Neural crest cell (in vitro differentiated cells): ENCODE measurements at places on chromosomes 1 and 21. TPM values are rescaled to one million over a fixed set of nuclear protein-coding genes. Genes with fewer than 3 reads are reported as not detected.

PBX1 gene
- total RNA-seq: 68.9 and 71.7 TPM in 2 replicates

DNA sequence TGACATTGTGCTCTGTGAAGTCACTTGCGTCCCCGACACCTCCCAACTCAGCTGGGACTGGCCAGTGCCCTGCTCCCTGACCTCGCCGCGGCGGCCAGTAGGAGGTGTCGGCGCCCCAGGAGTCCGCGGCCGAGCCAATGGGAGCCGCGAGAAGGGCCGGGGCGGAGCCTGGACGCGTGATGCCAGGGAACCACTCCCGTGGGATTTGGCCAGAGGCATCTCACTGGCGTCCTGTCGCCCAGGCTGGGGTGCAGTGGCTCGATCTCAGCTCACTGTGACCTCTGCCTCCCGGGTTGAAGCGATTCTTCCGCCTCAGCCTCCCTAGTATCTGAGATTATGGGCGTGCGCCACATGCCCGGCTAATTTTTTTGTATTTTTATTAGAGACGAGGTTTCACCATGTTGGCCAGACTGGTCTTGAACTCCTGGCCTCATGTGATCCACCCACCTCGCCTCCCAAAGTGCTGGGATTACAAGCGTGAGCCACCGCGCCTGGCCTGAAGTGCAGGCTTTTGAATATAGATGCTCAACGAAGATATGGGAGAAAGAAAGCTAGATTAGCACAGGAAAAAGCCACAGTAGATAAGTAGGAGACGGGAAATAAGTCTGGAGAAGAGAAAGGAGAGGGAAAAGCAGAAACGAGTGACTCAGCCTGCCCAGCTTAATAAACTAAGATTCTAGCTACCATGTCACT, 38.0 kb downstream of the ZBTB8OS start:
- H3K4me1 ChIP-seq: peaks cover 9% of the 10 kb centered on the region
- H3K27me3 ChIP-seq: no peaks in the 10 kb centered on the region
- H3K27ac ChIP-seq: no peak overlapping the region
- no peaks in the 10 kb centered on the region for H3K36me3 ChIP-seq

SLC6A9 gene
- 20.9 and 22.8 TPM in 2 replicates for total RNA-seq

DNA sequence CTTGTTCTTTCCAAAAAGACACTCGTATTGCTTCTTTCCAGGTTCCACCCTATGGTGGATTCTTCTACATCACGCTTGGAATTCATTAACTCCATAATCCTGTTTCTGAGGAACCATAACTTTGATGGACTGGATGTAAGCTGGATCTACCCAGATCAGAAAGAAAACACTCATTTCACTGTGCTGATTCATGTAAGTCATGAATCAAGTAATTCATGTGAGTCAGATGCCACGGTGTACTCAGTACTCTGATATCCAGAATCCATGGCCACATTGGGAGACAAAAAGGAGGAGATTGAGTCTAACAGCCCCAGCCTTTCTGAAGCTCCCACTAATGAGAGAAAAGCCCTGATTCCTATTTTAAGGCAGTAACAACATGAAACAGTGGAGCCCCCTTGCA, 7.4 kb downstream of the CHI3L2 start:
- H3K36me3 ChIP-seq: no peaks in the 10 kb centered on the region
- H3K4me1 ChIP-seq: peaks cover 24% of the 10 kb centered on the region
- DNase-seq: no peak
- no peak overlapping the region for H3K27ac ChIP-seq
- no peak overlapping the region for H3K4me3 ChIP-seq

- no peaks in the 10 kb centered on the region for H3K4me1 ChIP-seq
- no peak overlapping the region for H3K4me3 ChIP-seq
- no peaks in the 10 kb centered on the region for H3K36me3 ChIP-seq
- H3K27me3 ChIP-seq: peaks cover 6% of the 10 kb centered on the region
- DNase-seq: no peak
Measured at GRCh38 chr1:5660141-5660935, 331.9 kb downstream of the NPHP4 start.

ANGPTL1 gene
- total RNA-seq: 0.21 and 0.96 TPM in 2 replicates

OR10J1 gene
- total RNA-seq: not detected in 2 replicates

TNFRSF1B gene
- 3.1 and 3.3 TPM in 2 replicates for total RNA-seq

DNA sequence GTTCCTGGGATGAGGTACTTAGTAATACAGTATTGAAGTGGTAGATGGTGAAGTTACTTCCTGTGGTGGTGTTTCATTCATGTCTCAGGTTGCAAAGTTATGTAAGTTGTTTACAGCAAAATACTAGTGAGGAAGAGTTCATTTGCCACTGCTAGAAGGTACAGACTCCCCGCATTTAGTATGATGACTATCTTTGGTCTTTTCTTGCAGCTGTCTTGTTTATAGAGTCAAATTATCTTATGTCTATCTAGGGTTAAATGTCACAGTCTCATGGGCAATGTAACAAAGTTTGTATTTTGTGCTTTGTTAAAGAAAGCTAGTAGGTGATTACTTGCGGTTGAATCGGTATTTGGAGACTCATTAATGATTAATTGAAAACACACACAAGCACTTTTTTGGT, 50.2 kb downstream of the LRRC8D start:
- H3K4me3 ChIP-seq: no peak overlapping the region
- H3K4me1 ChIP-seq: peaks cover 18% of the 10 kb centered on the region
- peak overlapping the region; percentile 23 for H3K27ac ChIP-seq
- DNase-seq: no peak
- H3K36me3 ChIP-seq: peaks cover 27% of the 10 kb centered on the region
- H3K27me3 ChIP-seq: no peaks in the 10 kb centered on the region

DNA sequence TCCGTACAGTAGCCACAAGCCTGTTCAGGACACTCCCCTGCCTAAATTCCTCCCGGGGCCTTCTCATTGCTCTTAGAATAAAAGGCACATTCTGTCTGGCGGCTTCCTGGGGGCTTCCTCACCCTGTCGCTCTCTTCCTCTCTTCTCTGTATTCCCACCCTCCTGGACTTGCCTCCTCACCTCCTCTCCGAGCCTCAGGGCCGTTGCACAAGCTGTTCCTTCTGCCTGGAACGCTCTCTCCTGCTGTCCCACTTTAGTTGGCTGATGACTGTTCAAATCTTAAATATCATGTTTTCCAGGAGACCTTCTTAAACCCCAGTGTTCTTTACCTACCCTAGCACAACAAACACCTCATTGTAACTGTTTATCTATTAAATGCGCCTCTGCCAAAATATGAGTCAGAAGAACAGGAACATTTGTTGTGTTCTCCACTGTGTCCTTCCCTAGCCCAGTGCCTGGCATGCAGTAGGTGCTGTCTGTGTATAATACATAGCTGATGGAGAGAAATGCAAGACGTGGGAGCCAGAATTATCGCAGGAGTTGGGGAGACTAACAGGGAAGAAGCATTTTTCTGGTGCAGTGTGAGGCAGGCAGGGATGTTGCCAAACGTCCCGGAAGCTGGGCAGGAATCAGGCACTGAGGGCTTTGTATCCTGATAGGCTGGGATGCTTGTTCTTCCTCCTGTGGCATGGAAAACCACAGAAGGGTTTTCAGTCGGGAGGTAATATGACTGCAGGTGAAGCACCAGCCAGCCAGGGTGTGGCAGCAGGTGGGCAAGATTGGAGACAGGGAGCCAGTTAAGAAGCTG, 24.1 kb upstream of the THRAP3 start:
- no peaks in the 10 kb centered on the region for H3K36me3 ChIP-seq
- no peak for DNase-seq
- no peak overlapping the region for H3K27ac ChIP-seq
- no peak overlapping the region for H3K4me3 ChIP-seq
- H3K4me1 ChIP-seq: peaks cover 26% of the 10 kb centered on the region
- no peaks in the 10 kb centered on the region for H3K27me3 ChIP-seq

SIM2 gene
- not detected in 2 replicates for total RNA-seq

ZNF326 gene
- total RNA-seq: 42.9 and 43.8 TPM in 2 replicates
